Adrenal gland (tissue), 19 donors: ENCODE measurements at places on chromosomes 7 and 10. TPM values are rescaled to one million over a fixed set of nuclear protein-coding genes. Genes with fewer than 3 reads are reported as not detected.

RELN gene
- 2.0 TPM for polyA plus RNA-seq

ZNF727 gene
- polyA plus RNA-seq: 0.10 TPM

SPDYE5 gene
- 0.24 TPM for polyA plus RNA-seq

ELAPOR2 gene
- polyA plus RNA-seq: 2.3 TPM

SFRP5 gene
- 8.0 TPM for polyA plus RNA-seq

SPDYE6 gene
- not detected for polyA plus RNA-seq

DRGX gene
- 9.6 TPM for polyA plus RNA-seq

HECW1 gene
- polyA plus RNA-seq: 0.08 TPM
